ENCODE measurements at places on chromosomes 7 and 10. TPM values are rescaled to one million over a fixed set of nuclear protein-coding genes. Genes with fewer than 3 reads are reported as not detected.

GRCh38 chr10:70903262-70903921 lies 15.0 kb upstream of the PCBD1 start:
- no peaks in the 10 kb centered on the region for H3K27me3 ChIP-seq
- H3K36me3 ChIP-seq = no peaks in the 10 kb centered on the region
- no peak overlapping the region for H3K4me3 ChIP-seq
- no peak for DNase-seq
- H3K27ac ChIP-seq = no peak overlapping the region

DNA sequence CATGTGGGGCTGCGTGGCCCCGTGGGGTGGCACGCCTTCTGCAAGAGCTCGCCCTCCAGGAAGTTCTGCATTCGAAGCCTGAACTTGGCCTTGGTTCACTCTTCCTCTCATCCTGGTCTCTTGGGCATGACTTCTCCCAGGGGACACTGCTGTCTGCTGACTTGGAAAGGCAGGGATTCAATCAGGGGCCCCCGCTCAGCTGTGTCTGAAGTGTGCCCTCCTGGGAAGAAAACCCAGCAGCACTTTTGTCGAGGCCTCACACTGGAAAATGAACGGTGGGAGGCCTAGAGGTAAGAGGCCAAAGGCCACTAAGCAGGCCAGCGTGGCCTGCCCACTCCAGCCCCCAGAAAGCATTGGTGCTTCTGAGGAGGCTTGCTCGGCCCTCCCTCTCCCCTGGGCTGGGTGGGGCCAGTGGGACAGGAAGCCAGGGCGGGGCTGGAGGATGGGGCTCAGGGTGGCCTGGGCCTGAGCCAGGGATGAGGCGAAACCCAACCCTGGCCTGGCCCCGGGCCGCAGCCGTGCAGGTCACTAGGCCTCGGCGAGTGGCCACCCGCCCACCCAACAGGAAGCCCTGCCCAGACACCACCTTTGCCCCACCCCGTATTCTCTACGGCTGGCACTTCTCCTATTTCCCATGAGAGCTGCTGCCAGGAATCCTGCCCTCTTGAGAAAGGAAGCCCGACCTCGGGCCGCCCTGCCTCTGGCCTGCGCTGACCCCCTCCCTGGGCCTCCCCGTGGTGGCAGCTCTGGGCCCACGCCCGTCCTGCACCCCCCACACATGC lies 81.1 kb downstream of the ZMIZ1 start:
- peak overlapping the region; percentile 80 for H3K27ac ChIP-seq
- H3K27me3 ChIP-seq = no peaks in the 10 kb centered on the region
- DNase-seq = peak; percentile 19
- peaks cover 57% of the 10 kb centered on the region for H3K4me1 ChIP-seq
- no peaks in the 10 kb centered on the region for H3K36me3 ChIP-seq

FEZF1 gene
- not detected for polyA plus RNA-seq

SYT15B gene
- polyA plus RNA-seq = not detected

DNA sequence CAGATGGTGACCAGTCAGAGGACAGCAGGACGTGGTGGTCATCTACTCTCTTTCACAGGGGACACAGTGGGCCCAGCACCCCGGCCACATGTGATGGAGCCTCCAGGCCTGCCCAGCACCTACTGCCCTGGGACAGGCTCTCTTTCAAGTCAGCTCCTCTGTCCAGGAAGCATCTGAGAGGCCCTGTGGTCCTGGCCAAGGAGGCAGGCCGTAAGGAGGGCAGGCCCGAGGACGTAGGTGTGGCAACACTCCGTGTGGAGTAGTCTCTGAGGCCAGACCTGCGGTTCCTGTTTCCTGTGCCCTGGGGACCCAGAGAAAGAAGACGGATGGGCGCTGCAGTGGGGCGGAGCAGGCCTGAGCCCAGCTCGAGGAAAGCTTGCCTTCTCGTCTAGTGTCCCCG lies 179.2 kb downstream of the EBF3 start:
- H3K27me3 ChIP-seq = no peaks in the 10 kb centered on the region
- no peak for DNase-seq
- H3K27ac ChIP-seq = no peak overlapping the region
- no peaks in the 10 kb centered on the region for H3K36me3 ChIP-seq

LEP gene
- not detected for polyA plus RNA-seq

All from CD8-positive, alpha-beta memory T cell (primary cell).